Left lung (tissue), 14 donors: ENCODE measurements at places on chromosomes 6 and 20. TPM values are rescaled to one million over a fixed set of nuclear protein-coding genes. Genes with fewer than 3 reads are reported as not detected.

PIGT gene
- polyA plus RNA-seq = 77.7 TPM

GRM1 gene
- polyA plus RNA-seq = 0.07 TPM

DNA sequence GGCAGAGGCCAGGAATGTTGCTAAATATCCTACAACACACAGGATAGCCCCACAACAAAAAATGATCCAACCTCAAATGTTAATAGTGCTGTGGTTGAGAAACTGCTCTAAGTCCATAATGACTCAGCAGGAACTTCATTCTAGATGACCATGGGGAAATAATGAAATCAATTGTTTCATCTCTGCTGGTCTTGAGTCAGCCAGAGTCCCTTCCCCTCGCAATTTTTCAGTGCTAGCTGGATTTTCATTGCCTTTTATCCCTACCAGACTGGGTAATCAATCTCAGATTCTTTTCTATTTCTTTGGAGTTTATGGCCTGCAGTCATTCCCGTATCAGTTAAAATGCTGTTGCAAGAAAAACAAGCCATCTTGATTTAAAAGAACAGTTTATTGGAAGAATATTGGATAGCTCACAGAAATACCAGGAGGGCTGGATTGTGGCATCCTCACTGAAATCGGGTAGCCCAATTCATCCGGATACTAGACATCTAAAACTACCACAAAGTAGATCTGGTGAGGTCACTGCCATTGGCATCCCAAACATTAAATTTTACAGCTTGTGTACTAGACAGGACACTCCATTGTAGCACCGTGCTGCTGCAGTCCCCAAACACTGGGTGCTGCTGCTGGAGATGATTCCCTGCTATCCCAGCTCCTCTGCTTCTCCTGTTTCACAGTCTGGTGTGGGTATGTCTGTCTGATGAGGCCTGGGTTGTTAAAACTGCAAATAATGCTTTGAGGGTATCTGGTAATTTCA lies 30.3 kb upstream of the POPDC3 start:
- no peak for DNase-seq

DNA sequence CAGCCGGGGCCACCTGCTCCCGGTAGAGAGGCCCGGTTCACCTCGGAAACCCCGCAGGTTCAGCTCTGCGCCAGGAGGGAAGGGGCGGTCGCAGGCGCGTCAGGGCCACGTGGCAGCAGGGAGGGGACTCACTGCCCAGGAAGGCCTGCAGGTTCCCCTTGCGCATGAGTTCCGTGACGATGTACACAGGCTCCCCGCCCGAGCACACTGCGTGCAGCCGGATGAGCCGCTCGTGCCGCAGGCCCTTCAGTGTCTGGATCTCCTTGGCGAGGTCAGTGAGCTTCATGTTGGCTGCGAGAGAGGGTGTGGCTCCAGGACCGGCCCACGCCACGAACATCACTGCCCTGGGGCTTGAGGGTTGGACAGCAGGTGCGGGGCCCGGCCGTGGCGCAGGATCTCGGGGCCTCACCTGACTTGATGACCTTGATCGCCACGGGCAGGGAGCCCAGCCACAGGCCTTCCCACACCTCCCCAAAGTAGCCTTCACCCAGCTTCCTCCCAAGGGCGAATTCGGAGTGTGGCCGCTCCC lies 4.9 kb upstream of the PTK6 start:
- DNase-seq = no peak

GRCh38 chr6:827431-827830 lies 134.5 kb upstream of the EXOC2 start:
- no peak for DNase-seq
